Cardiac muscle cell (in vitro differentiated cells and primary cell): ENCODE measurements at places on chromosomes 3 and 15. TPM values are rescaled to one million over a fixed set of nuclear protein-coding genes. Genes with fewer than 3 reads are reported as not detected.
A peak's percentile ranks its signal among the peaks of the same experiment; 100 is the strongest.

DNA sequence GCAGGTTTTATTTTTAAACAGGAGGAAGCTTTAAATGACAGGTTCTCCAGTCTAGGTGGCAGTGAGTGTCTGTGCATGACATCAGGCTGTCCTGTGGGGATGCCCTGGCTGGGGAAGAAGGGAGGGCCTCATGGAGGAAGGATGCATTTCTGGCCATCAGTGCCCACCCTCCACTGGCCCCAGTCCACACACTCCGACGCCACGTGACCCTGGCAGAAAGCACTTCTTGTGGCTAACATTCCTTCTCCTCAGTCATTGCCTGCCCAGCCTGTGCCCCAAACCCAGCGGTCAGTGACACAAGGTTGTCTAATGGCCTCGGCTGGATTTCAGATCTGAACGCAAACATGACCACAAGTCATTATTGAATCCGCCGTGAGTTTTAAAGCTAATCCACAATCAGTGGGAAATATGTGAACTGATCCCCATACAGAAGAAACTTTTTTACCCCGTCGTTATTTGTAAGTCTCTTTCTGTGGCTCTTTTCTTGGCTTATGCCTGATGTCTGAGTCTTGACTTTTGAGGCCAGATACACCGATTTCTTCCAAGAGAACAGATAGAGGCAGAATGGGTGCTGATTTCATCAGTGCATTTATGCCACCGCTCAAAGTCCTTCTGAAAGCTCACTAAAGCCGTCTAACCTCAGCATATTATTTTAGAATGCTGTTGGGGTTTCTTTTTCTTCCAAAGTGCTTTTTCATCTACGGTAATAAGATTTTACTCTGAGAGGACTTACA lies 17.3 kb upstream of the LRRK1 start:
- no peak for DNase-seq

DNA sequence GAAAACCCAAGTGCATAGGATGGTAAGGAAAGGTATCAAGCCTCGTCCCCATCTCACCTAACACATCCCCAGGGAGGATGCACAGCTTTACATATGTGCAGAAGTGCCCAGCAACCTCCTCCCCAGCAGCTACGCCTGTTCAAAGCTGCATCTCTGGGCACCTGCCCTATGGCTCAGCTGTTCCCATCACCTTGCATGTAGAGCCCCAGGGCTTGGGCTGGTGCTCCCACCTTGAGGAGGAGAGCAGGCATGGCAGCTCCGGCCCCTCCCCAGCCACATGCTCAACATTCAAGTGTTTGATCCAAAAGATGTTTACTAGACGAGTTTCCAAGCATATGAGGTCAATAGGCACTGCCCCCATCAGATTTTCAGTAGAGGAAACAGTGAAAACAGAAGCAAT lies 173.5 kb downstream of the ATP10A start:
- DNase-seq = no peak

GRCh38 chr3:116038968-116039650 lies 406.2 kb downstream of the LSAMP start:
- peak; percentile 15 for DNase-seq

MB21D2 gene
- 4.0 and 6.7 TPM in 2 replicates for total RNA-seq

TP63 gene
- total RNA-seq = not detected in 2 replicates

LDHAL6B gene
- total RNA-seq = not detected in 2 replicates

LRRC31 gene
- not detected in 2 replicates for total RNA-seq
